ENCODE measurements at places on chromosomes 3 and 15.

GRCh38 chr3:164903820-164904451 is 174.4 kb downstream of the SI start:
- H3K4me1 ChIP-seq: no peaks in the 10 kb centered on the region
- no peak for DNase-seq
- no peak overlapping the region for H3K4me3 ChIP-seq
- H3K27ac ChIP-seq: no peak overlapping the region
- no peaks in the 10 kb centered on the region for H3K36me3 ChIP-seq

GRCh38 chr3:59212128-59212779 is 162.4 kb upstream of the CFAP20DC start:
- no peak for DNase-seq
- H3K27ac ChIP-seq: no peak overlapping the region
- H3K4me1 ChIP-seq: no peaks in the 10 kb centered on the region

GRCh38 chr3:131973731-131974130 is 61.1 kb downstream of the CPNE4 start:
- no peak overlapping the region for H3K27ac ChIP-seq
- H3K36me3 ChIP-seq: no peaks in the 10 kb centered on the region
- peaks cover 21% of the 10 kb centered on the region for H3K4me1 ChIP-seq
- DNase-seq: no peak
- H3K4me3 ChIP-seq: no peak overlapping the region

DNA sequence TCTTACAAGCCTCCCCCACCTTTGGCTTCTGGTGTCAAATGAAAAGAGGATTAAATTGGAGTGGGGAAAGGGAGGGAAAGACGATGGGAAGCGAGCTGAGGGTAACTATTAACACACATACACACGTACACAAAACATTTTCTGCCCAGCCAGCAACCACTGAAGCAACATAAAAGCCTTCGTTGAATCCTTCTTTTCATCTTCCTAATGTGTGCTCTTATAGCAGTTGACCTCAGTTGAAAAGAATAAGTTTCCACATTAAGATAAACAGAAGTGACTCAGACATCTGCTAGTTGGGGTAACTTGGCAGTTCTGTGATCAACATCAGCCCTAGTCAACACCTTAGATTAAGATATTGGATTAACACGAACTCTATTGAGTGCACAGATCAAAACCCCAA is 558.5 kb downstream of the MECOM start:
- no peaks in the 10 kb centered on the region for H3K4me1 ChIP-seq
- no peaks in the 10 kb centered on the region for H3K27me3 ChIP-seq
- no peaks in the 10 kb centered on the region for H3K36me3 ChIP-seq
- no peak for DNase-seq
- no peak overlapping the region for H3K27ac ChIP-seq

DNA sequence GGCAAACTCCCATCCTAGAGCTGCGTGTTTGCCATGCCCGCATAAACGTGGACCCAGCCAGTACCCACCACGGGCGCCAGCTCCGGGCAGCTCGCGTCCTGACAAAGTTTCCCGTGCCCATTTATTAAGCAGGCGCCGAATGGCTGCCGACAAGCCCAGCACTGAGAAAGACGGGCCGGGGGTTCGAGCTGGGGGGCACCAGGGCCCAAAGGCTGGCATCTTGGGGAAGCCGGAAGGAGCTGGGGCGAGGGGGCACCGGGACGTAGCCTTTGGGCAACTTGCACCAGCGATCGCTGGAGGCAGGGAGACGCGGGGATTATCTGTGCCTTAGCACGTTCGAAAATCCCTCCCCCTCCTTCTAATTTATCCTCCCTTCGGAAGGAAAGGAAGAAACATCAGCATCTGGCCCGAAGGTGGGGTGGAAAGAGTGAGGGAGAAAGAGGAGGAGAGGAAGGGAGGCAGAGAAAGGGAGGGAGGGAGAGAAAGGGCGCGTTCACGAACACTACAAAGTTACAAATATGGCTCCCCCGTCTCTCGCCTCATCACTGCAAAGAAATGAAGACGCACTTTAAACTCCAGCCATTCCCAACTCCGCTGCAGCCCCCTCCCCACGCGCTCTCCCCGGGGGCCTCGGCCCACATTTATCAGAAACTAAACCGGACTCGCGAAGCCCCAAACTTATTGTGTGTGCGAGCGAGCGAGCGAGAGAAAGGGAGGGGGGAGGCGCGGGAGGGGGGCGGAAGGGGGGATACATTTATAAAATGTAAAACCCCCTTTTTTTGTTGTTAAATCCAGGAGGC is 1.0 kb downstream of the ANP32A start:
- no peaks in the 10 kb centered on the region for H3K27me3 ChIP-seq
- peak overlapping the region; percentile 97 for H3K27ac ChIP-seq
- H3K4me3 ChIP-seq: peak overlapping the region; percentile 78
- peak; percentile 72 for DNase-seq
- no peaks in the 10 kb centered on the region for H3K4me1 ChIP-seq
- no peaks in the 10 kb centered on the region for H3K36me3 ChIP-seq
